Caudate nucleus (tissue), 63 donors: ENCODE measurements at places on chromosomes 12 and 14.
A peak's percentile ranks its signal among the peaks of the same experiment; 100 is the strongest.

DNA sequence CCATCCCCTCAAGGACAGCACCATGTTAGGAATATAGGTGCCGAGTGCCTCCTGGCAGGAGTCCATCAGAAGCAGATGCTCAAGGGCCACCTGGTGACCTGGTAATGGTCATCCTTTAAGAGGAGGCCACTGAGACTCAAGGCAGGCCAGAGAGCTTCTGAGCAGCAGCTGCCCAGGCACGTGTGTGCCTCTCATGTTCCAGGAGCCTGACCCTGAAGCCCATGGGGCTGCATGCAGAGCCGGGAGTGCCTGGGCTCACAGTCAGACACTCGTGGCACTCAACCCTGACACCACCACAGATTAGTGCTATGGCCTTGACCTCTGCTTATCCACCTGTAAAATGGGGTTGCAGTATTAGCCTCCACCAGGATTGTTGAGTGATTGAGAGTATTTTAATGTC, 45.6 kb downstream of the C14orf132 start:
- no peak for DNase-seq

- no peak for DNase-seq
Measured at GRCh38 chr12:131694116-131694838, 16.6 kb upstream of the SFSWAP start.

DNA sequence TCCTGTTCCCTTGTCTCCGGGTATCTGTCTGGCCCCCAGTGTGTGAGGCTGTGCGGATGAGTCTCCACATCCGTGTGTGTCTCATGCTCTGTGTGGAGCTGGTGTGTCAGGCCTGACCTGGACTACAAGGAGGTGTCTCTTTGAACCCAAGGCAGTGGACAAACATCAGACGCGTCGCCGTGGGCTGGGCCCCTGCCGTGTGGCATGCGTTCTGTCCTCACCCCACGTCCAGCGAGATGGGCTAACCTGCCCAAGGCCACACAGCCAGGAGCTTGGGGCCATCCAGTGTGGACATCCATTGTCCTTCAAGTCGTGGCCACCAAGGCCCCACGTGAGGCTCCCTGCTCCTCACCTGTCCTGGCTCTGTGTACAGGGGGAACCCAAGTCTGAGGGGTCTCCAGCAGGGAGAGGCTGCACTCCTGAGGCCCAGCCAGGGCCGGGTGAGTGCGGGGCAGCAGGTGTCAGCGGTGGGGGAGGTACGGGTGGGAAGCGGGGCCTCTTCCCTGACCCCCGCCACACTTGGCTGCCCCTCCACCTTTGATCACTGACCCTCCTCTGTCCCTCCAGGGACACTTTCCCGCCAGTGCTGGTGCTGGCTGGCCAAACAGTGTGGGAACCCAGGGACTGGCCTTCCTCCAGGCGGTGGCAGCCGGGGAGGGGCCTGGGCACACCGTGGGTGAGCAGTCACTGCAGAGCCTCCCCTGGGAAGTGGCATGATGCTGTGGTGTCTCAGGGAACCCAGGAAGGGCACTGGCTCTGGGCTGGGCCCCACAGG, 48.5 kb downstream of the CYP46A1 start:
- DNase-seq, result no peak

DNA sequence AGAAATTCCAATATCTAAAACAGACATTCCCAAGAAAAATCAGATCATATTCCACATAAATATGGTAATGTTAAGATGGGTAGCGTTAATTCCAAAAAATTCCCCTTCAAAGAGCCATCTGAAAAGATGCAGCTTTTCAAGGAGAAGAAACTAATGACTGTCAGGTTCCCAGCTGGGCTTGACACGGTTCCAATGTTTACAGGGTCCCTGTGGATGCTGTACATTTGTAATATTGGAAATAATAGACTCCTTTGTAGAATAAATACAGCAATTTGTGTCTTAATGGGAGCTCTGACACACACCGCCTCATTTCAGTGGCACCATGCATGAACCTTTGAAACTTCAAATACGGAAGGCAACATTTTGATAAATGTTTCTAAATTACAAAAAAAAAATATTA, 140.6 kb downstream of the ITPR2 start:
- no peak for DNase-seq

GRCh38 chr14:28608851-28609828, 157.4 kb upstream of the FOXG1 start:
- DNase-seq, result peak; percentile 65

DNA sequence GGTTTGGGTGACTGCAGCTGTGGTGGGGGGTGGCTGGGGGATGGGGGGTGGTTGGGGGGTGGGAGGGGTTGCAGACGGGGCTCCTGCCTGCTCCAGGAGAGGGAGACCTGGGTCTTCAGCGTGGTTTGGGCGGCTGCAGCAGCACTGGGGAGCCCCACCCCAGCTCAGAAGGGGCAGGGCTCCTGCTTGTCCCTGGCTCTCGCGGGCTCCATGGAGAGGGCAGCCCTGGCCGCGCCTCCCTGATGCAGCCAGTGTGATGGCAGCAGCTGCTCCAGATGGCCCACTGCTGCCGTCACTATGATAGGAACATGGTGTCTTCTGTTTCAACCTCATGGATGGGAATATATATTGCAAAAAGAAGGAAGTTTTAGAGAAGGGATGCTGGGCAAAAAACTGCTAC, 22.9 kb downstream of the TRHDE start:
- no peak for DNase-seq

GRCh38 chr12:112986291-112986800, 8.0 kb downstream of the OAS2 start:
- no peak for DNase-seq

- DNase-seq, result no peak
Measured at GRCh38 chr12:91871751-91872150, 273.9 kb downstream of the BTG1 start.

- no peak for DNase-seq
Measured at GRCh38 chr12:118391836-118392235, 15.5 kb downstream of the SUDS3 start.

DNA sequence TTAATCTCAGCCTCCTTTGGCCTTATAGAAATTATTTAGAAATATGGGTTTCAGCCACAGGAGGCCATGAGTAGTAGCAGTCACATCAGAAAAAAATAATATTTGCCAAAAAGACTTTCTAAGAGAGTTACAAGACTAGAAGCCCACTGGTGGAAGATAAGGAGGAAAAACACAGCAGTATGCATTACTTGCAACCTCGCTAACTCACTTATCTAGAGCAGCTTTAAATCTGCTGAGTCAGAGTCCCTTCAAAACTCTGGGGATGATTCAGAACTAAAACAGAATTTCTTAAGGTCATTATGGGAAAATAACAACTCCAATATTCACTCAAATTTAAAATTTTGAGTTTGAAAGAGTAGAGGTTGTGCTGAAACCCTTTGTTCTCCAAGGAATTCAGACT, 6.2 kb downstream of the OR4K17 start:
- DNase-seq, result no peak

GRCh38 chr14:76918782-76919394, 92.7 kb downstream of the LRRC74A start:
- peak; percentile 67 for DNase-seq

DNA sequence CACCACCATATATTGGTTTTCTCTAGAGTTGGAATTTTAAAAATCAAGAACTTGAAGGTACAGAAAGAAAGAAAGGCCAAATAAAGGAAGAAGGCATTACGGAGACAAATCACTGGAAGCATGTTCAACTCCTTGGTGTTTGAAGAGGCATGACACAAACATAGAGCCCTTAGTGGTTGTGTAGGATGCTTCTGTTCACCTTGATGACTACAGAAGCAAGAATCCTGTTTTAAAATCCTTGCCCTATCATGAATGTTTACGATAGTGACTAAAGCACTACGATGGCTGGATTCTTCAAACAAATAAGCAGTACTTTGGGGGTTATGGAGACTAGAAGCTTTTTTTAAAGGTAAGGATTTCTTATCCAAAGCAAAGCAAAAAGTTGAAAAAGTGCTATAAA, 10.3 kb upstream of the ISM2 start:
- no peak for DNase-seq

- no peak for DNase-seq
Measured at GRCh38 chr14:51884086-51884927, 23.9 kb downstream of the GNG2 start.

DNA sequence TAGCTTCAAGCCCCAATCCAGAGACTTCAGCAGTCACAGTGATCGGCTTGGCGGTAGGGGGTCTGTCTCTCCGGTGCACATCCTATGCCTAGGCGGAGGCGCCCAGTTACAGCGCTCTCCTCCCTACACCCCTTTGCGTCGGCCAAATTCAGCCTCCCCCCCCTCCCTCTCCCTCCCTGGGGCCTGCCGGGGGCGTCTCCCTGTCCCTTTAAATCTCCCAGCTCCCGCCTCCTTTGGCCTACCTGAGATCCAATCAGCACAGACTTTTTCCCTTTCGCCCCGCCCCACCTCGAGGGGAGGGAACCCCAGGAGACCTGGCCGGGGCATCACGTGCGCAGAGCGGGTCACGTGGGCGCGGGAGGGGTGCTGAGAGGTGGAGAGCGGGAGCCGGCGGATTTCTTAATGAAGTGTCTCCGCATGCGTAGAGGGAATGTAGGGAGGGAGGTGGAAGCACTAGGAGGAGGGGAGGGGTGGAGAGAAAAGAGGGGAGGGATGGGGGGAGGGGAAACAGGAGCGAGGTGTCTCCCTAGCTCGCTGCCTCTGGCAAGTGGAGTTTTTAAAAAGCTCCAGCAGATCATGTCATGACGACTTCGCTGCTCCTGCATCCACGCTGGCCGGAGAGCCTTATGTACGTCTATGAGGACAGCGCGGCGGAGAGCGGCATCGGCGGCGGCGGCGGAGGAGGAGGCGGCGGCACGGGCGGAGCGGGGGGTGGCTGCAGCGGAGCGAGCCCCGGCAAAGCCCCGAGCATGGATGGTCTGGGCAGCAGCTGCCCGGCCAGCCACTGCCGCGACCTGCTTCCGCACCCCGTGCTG, at the start of gene HOXC13:
HOXC13 (plus strand) TSS at position 506 of the 815 bp plus-strand sequence; CDS start at position 582, 76 bp downstream.
- DNase-seq, result no peak

DNA sequence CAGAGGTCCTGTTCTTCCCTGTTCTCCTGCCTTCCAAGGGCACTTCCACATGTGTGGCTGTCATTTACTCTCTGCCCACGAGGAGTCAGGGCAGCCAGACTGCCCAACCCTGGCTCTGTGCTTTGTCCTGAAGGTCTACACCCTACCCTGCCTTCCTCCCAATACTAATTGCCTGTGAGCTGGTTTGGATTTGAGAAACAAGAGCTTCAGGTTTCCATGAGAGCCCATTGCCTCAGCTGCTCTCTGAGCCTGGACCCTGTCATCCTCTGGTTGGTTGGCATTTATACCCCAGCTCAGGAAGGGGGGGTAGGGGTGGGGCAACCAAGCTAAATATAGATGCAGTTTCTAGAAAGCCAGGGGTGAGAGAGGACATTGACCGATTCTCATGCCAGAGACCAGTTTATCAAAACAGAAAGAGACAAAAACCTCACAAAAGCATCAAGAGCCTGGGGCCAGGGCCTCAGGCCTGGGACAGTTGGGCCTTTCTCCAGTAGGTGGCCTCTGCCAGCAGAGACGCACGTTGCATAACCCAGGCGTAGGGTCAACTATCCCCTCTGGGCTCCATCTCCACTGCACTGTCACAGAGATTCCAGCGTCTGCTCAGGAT, 34.5 kb downstream of the VDR start:
- no peak for DNase-seq

- DNase-seq, result no peak
Measured at GRCh38 chr12:66269142-66269541, 33.2 kb upstream of the HELB start.

DNA sequence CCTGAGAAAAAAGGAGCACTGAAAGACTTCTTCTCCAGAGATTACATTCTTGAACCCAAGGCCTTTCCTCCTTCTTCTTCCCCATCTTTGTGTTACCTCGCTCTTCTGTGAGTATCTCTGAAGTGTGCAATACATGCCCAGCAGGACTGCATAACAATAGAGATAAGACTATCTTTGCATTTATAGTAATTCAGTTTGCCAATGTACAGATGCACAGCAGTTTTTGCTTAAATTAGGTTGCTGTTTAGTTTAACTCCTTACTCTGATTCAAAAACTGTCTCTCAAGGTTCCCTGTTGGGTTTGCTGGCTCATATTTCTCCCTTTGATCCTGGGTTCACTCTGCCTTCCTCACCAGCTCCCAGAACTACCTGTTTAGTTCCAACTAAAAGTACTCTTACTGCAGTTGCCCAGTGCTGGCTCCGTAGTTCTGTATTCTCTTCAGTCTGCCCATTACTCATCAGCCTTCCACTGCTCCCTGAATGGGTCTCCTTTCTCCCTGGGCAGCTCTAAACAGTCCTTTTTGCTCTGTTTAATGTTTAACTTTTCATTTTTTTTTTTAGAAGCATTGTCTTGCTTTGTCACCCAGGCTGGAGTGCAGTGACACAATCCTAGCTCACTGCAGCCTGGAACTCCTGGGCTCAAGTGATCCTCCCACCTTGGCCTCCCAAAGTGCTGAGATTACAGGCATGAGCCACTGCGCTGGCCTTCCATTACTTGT, 180.6 kb upstream of the CAND1 start:
- no peak for DNase-seq

- no peak for DNase-seq
Measured at GRCh38 chr12:106692896-106693820, 81.3 kb upstream of the RIC8B start.

DNA sequence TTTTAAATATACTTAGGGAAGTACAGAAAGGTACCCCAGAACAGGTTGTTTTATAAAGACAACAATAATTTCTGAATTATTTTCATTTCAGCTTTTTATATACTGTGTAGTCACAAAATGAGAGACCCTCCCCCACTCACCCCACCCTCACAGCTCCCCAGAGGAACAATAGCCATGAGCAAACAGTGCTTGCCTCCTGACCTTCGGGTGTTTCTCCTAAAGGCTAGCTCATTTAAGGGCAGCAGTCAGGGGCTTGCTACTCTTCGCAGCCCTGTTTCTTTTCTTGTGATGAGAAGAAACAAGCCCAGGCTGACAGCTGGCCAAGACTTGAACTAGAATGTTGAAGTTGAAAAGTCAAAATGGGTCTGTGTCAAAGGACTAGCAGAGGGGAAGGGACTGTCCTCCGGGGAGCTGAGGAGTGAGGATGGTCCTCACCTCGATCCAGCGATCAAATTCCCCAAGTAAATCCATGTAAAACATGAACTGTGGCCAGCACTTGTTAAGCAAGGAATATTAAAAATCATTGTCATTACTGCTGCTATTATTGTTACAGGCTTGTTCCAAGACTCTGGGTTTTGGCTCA, 133.8 kb upstream of the ARHGAP5 start:
- no peak for DNase-seq

DNA sequence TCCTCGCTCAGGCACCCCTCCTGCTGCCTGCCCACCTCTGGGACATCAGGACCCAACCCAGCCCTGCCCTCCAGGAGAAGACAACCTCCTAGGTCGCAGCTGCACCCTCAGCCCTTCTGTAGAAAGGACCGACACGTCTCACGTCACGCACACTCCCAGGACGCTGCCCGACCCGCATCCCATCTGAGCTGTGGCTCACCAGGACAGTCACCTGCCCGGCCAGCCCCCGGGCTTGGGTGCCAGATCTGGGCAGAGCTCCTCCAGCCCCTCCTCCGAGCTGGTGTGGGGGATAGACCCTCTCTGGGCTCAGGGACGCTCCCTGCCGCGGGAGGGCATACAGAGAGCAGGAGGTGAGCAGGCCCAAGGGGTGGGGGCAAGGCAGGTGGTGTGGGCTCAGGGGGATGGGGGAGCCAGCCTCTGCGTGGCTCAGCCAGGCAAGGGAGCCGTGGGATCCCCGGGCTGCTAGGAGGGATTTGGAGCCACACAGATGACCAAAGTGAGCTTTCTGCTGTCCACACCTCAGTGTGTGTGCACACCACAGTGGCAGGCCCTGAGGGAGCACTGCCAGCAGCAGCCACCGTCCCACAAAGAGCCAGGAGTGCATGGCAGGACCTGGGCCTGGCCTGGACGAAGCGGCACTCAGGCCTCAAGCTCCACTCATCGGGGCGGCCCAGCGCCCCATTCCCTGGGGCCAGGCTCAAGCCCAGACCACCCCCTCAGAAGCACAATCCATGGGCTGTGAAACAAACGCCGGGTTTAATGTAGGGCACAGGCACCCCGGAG, 13.6 kb downstream of the DEGS2 start:
- DNase-seq, result no peak

- DNase-seq, result no peak
Measured at GRCh38 chr14:68714991-68715924, 77.6 kb downstream of the ZFP36L1 start.
